ENCODE measurements at places on chromosomes 5 and 9.
A peak's percentile ranks its signal among the peaks of the same experiment; 100 is the strongest.

DNA sequence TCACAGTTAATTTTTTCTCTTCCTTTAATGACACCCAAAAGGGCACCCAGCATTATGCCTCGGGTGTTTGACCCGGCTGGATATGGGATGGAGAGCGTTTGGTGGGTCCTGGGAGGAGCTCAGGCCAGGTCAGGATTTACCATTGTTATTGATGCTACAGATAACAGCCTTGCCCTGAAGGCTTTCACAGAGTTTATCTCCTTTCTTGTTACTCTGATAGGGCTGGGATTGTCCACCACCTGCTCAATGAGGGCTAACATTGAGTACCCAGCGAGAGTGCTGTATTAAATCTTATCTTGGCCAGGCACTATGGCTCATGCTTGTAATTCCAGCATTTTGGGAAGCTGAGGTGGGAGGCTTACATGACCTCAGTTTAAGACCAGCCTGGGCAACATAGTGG lies 37.2 kb downstream of the GADD45G start:
- DNase-seq, result no peak

GRCh38 chr5:1648806-1649205 lies 125.0 kb upstream of the LPCAT1 start:
- no peak for DNase-seq

DNA sequence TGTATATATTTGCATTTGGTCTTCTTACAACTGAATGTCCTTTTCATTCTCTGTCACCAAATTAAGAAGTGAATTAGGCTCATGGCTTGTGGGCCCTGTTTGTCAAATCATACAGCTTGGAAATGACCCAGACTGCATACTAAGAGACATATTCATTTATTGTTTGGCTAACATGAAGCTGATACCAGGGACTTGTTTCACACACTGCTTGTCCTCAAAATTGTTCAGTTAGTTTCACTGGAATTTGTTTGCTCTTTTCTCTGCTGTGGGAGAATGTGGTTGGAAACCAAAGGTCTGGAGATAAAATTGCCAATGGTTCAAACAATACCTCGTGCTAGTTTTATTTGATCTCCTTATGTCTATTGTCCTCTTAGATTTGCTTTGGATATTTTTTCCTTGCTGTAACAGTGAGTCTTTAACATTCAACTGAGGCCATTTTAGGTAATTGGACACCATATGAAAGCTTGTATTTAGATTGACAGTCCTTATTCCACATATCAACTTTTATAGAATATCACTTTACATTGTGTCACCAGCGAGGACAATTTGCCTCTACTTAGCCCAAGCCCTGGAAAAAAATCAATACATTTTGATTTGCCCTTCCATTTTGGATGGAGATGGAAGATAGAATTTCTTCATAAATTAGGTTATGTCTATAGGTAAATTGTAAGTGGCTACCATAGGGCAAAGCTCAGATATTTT lies 144.3 kb upstream of the MTAP start:
- no peak for DNase-seq

GRCh38 chr5:80917631-80918030 lies 42.5 kb upstream of the RASGRF2 start:
- no peak for DNase-seq

DNA sequence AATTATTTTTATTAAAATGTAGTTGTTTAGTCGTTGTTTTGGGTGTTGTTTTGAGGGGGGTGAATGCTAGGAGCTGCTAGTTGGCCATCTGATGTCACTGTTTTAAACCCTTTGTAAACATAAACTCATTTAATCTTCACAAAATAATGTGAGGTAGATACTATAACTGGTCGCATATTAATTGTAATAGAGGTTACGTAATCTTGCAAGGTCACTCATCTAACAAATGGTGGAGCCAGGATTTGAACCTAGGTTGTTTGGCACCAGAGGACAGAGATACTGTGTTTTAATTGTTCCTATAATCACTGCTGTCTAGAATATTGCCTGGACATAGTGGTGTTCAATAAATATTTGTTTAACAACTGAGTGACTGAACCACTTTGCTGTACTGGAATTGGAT lies 54.4 kb downstream of the LRRTM2 start:
- DNase-seq, result no peak

DNA sequence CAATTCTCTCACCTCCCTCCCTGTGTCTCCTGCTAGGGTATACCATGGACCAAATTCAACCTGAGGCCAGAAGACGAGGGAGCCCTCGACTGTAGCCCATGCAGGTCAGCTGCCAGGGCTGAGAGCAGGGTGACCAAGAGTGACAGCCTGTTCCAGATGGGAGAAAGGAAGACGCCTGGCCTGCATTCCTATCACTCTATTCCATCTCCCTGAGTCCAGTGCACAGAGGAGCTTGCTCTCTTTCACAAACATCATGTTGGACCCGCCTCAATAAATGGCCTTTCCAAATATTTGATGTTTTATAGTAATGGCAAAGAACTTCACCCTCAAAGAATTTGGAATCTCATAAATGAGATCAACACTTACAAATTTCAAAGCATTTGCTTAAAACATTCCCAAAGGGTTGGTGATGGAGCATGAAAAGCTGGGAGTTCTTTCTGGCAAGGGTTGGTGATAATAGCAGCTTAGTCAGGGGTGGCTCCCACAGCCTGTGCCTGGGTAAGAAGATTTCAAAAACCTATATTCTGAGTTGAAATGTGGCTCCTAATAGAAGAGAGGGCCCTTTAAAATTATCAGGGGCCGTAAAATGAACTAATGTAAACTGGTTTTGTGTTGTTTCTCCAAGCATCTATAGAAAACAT lies 393.1 kb downstream of the EFNA5 start:
- no peak for DNase-seq

GRCh38 chr9:122498883-122499288 lies 11.7 kb upstream of the OR1J2 start:
- peak; percentile 3 for DNase-seq

DNA sequence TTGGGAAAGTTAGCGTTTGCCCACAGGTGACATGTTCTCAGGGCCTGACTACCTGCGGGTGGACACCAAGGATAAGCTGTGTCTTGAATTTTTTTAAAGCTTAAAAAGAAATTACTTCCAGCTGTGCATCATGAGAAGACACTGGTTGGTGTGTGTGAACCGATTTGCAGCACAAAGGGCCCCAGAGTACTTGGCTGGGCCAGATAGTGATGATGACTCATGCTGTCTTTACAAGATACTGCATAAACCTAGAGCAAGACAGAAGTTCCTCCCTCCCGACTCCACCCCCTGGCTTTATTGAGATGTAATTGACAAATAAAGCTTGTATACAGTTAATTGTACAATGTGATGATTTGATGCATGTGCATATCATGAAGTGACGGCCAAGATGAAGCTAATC lies 212.8 kb downstream of the NXNL2 start:
- DNase-seq, result peak; percentile 92

GRCh38 chr5:133299728-133300127 lies 247.9 kb downstream of the HSPA4 start:
- DNase-seq, result no peak

DNA sequence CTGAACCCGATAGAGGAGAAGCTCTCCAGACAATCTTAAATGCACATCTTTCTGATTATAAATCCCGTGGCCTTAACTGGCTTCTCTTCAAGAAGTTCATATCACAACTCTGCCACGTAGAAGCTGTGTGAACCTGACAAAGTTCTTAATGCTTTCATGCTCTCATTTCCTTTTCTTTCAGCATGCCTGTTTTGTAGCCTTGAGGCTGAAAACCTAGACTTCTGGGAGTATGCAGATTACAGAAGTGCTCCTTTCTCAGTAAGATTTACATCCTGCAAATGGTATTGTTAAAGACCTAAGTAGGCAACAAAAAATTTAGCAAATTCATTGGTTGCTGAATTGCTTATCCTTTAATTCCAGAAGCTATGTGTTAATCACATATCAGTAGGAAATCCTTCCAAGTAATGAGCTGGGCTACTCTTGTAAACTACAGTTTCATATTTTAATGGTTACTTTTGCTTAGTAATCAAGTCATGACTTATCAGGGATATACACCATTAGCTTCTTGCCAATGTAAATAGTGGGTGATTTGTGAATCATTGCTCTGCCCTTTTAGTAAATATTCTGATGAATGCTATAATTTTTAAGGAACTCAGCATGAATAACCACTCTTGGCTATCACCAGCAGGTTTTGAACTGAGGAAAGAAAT lies 334.7 kb downstream of the FBXL7 start:
- peak; percentile 64 for DNase-seq

DNA sequence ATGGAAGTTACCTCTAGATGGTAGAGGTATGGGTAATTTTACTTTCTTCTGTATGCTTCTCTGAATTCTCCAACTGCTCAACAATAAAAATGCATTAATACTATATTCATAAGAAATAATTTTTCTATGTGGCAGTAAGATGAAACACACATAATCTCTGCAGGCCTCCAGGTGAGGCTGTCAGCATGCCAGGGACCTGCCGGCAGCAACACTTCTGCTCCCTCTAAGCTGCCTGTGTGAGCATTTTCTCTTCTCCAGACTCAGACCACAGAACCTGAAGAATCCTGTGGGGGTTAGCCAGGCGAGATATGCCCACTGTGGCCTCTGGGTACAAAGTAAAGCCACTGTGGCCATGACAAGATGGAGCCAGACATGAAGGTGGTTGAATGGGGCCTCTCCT lies 316.3 kb downstream of the EBF1 start:
- no peak for DNase-seq

GRCh38 chr5:135973323-135974020 lies 18.7 kb upstream of the LECT2 start:
- DNase-seq, result no peak

DNA sequence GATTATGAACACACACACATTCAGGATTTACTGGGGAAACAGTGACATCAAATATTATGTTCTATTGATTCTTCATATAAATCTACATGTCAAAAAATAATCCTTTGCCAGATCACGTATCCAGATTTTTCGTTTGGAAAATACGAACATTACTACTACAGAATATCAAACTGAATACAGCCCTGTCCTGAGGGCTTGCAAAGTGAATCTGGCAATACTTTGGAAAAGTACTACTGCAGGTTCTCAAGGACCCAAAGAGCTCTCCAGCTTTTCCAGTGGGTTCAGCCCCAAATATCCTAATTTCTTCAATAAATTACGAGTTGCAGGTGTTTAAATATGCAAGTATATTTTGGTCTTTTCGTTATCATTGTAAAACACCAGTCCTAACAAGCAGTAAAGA lies 411 bp upstream of the NDUFS4 start:
- no peak for DNase-seq

DNA sequence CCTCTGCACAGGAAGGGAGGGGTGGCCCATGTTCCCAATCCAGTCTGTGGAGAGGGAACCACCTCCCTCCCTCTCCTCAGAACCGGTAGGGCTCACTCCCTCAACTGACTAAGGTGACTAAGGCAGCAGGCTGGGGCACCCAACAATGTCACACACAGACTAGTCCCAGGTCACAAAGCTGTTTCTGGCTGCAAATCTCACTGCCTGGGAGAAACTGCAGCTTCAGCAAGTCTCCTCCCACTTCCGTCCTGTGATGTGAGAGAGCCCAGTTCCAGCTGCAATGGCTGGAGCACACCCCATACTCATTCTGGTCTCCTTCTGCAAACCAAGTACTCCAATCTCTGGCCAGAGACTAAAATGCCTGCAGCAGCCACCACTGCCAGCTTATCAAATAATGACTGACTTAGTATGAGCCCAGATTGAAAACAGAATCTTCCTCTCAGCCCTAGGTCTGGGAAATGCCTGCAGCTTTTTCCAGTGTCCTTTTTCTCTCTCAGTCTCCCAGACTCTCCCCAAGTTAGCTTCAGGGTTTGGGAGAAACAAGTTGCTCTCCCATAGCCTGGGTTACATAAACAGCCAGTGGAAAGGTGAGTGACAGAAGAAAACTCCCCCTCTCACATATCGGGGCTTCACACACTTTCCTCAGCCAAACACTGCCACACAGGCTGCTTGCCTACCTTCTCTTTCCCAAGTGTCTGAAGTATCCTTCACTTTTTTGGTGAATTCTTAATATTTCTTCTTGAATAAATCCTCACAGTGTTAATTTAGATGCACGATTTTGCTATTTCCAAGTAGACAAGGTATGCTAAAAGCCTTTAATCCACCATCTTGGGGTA lies 247.4 kb upstream of the RASA1 start:
- no peak for DNase-seq

Data from non-pigmented ciliary epithelial cell (primary cell).